Activated T-cell treated with anti-CD3 and anti-CD28 coated beads, Interleukin-2, amount 50 U/mL, for 48 hours (primary cell): ENCODE measurements at places on chromosomes 6 and 20.

GRCh38 chr6:10305790-10306415, 109.0 kb downstream of the TFAP2A start:
- DNase-seq, result no peak

DNA sequence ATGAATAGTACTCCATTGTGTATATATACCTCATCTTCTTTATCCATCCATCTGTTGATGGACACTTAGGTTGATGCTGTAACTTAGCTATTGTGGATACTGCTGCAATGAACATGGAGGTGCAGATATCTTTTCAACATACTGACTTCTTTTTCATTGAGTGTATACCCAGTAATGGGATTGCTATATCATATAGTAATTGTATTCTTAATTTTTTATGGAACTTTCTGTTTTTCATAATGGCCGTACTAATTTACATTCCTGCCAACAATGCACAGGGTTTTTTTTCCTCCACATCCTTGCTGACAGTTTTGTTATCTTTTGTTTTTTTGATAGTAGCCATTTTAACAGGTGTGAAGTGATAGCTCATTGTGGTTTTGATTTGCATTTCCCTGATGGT, 5.2 kb downstream of the CCN2 start:
- no peak for DNase-seq

DNA sequence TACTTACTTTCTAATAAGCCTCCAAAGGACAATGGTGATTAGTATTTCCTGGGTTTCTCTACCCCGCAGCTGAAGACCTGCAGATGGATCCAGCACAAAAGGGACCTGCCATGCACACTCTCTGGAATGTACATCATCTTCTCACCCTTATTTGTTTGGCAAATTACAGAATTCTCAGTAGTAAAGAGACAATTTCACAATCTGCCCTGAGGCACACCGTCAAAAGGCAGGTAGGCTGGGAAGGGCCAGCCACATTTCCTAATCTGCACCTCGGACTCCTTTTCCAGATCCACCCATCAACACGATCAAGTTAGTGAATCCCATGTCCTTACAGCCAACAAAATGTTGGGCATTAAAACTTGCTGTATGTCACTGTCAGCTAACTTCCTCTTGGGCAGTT, 4.9 kb downstream of the OVOL2 start:
- DNase-seq, result no peak

GRCh38 chr6:14072084-14072483, 45.5 kb upstream of the CD83 start:
- DNase-seq, result no peak

DNA sequence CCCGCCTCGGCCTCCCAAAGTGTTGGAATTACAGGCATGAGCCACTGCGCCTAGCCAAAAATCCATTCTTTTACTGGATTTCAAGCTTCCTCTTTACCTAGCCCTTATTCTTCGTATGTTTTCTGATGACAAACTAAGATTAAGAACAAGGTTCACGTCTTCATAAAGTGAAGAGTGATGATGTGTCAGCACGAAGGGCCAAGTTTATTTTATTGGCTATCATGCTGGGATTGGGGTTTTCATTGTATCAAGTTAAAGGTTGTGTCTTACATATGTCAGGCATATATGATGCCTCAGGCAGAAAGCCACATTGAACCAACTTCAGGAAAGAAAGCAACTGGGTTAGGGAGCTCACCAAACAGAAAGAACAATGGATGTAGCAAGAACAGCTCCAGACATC, 19.7 kb upstream of the SLC17A3 start:
- no peak for DNase-seq

- DNase-seq, result no peak
These were observed 343.0 kb downstream of the QKI start for GRCh38 chr6:163757520-163757919.
